Tibial artery (tissue), 4 donors: ENCODE measurements at places on chromosomes 13 and 19.

GRCh38 chr13:40637643-40638042 is 28.8 kb downstream of the FOXO1 start:
- DNase-seq: no peak

DNA sequence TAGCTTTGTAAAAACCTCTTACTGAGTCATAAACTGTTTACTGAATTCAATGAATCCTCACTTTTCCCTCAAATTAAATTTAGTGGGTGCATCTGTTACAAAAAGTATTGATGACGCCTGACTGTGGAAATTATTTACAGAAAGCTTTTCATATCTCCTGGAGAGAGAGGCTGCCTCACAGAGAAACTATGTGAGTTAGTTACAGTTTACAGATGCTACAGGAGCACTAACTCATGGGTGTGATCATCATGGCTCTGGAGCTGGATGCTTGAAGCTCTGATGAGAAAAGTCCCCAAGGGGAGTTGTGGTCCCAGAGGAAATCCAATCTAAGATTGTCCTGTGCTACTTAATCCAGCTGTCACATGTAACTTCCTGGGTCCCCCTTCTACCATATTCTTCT is 590.8 kb downstream of the LMO7 start:
- no peak for DNase-seq

- no peak for DNase-seq
Observed at GRCh38 chr13:23330356-23330755, 103.1 kb downstream of the SACS start.

GRCh38 chr13:52830946-52831345 is 17.5 kb downstream of the PCDH8 start:
- DNase-seq: no peak

DNA sequence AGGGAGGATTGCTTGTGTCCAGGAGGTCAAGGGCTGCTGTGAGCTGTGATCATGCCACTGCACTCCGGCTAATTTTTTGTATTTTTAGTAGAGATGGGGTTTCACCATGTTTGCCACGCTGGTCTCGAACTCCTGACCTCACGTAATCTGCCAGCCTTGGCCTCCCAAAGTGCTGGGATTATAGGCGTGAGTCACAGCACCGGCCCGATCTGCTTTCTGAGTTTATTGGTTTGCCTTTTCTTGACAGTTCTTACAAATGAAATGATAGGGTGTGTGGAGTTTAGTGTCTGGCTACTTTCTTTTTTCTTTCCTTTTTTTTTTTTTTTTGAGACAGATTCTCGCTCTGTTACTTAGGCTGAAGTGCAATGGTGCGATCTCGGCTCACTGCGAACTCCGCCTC is 848 bp downstream of the C19orf44 start:
- no peak for DNase-seq

- no peak for DNase-seq
Observed at GRCh38 chr13:48502601-48503319, 30.1 kb downstream of the RCBTB2 start.

DNA sequence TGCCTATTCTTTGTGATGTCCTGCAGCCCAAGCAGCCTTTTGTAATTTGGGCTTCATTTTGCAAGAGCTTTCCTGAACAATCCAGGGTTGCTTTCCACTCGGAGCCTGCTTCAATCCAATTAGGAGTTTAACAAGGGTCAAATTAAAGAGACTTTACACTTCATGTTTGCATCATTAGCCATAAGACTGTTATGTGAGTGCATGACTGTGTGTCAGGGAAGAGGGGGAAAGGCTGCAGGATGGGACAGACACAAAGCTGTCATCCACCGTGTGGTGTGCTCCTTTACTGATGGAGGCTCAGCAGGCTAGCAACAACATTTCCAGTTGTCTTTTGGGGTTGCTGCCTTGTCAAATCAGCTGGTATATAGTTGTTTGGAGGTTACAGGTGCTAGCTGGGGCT is 23.7 kb upstream of the MAB21L1 start:
- no peak for DNase-seq

- no peak for DNase-seq
Observed at GRCh38 chr13:109301276-109301675, 485.1 kb downstream of the IRS2 start.
